ENCODE measurements at places on chromosomes 1 and 21.

GRCh38 chr1:230049731-230050130, 17.3 kb upstream of the GALNT2 start:
- DNase-seq, result peak; percentile 45

DNA sequence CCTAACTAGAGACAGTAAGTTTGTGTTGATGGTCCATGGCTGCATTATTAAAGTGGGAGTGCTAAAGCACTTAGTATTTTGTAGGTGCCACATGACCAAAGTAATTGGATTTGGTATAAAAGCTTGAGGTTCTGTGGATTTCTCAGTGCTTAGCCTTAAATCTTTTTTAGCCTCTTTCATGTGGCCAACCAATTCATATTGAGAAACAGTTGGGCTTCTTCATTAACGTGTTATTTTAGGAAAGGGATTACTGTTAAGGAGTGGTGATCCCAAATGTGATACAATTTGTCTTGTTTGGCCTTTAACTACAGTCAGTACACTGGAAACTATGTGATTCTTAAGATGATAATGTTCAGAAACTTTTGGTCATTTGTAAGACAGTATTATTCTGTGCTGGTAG, 25.5 kb downstream of the MAN1A2 start:
- no peak for DNase-seq

GRCh38 chr1:246690100-246690499, 34.1 kb upstream of the SCCPDH start:
- DNase-seq, result no peak

DNA sequence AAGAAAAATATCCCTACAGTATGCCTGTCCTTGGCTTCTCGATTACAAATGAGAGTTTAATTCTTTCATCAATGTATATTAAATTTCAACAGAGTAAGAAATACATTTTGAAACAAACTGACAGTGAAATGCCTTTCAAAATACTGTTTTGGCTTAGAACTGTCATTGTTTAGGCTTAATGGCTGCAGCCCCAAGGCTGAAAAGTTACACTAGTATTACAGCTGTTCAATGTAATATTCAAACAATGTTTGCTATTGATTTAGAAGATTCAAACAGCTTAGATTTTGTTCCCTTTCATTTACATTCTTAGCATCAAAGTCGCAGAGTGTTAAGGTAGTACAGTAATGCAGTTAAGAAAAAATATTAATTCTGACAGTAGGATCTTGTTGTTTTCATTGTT, 882.9 kb upstream of the ADGRL2 start:
- no peak for DNase-seq

DNA sequence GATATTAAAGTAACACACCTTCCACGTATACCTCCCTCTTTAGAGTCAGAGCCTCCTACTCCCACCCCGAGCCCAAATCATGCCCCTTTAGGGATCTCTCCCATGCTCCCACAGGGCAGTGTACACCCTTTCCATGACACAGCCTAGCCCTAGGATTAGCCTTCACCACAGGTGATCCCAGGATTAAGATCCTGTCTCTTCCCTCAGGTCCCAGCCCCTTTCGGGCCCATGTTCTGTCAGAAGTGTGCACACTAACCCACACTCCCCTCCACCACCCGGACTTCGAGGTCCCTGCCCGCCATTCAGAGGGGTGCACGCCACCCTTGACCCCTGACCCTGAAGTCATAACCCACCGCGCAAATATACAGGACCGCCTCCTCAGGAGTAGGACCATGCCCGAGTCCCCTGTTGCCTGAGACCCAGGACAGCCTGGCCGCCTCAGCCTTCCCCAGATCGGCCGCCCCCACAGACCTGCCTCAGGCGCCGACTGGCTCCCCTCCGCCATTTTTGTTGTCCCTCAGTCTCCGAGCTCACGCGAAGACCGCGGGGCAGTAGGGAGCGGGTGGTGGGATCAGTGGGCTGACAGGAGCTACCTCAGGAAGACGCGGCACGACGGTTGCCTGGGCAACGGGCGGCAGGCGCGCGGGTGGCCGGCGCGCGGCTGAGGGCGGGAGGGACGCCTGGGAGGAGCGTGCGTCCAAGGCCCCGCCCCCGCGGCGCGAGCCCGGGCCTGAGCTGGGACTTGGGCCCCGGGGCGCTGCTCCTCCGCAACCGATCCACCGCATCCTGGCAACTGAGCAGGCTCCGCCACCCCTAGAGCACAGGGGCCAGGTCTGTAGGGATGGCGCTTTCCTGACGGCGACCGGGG, at the start of gene AGBL4:
AGBL4 (minus strand) TSS at position 663 of the 868 bp plus-strand sequence.
- peak; percentile 95 for DNase-seq

- DNase-seq, result no peak
Measured at GRCh38 chr21:44729336-44730027, 18.1 kb upstream of the TSPEAR start.

GRCh38 chr1:92886886-92887419, 55.1 kb downstream of the RPL5 start:
- DNase-seq, result peak; percentile 57

DNA sequence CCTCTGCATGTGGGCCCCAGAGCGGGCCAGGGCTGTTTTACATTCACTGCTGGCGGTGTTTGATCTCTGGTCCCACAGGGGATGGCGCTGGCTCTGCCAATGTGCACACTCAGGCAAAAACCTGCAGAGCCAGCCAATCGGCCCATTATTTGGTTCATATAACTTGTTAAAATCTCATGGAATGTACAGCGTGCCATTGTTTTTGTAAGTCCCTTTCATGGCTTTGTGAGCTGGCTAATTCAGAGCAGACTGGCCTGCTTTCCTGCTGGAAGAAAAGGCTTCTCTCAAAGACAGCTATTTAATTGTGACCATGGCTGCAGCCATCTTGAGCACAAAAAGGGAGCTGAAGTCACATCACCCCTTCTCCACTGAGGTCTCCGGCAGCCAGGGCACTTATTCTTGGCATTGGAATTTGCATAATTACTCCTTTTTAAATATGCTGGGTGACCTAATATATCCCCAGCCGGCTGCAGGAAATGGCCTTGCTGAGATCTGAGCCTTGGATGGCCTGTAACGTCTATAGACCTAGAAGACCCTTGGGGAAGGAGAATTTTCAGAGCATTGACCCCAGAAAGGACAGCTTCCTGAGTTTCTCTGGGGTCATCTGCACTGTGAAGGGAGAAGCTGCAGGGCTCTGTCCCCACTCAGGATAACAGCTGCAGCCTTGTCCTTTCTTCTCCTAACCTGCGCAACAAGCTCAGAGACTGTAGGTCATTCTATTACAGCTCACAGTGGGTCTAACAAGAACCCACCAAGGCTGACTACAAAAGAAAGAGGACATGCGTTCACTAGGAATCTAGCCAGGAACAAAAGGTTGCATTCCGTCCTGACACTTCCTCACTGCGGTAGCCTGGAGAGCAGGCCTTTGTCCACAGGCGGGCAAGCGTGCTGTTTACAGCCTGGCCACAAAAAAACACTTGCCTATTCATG, 45.8 kb downstream of the BCAR3 start:
- no peak for DNase-seq

- no peak for DNase-seq
Measured at GRCh38 chr1:9599741-9600140, 11.0 kb downstream of the TMEM201 start.

- no peak for DNase-seq
Measured at GRCh38 chr1:115679141-115679611, 37.4 kb downstream of the VANGL1 start.

- DNase-seq, result peak; percentile 47
Measured at GRCh38 chr1:1914101-1914970, 724 bp upstream of the CALML6 start.

GRCh38 chr21:46048926-46049889, 48.7 kb upstream of the COL6A2 start:
- no peak for DNase-seq

GRCh38 chr21:42612390-42612789, 41.0 kb upstream of the PDE9A start:
- DNase-seq, result no peak

- no peak for DNase-seq
Measured at GRCh38 chr21:29323189-29323588, 24.5 kb downstream of the BACH1 start.

GRCh38 chr1:219781491-219781890, 146.9 kb downstream of the SLC30A10 start:
- DNase-seq, result no peak

- DNase-seq, result no peak
Measured at GRCh38 chr1:21520899-21521716, 11.9 kb downstream of the ALPL start.

- no peak for DNase-seq
Measured at GRCh38 chr1:2172551-2173146, 21.9 kb downstream of the FAAP20 start.

DNA sequence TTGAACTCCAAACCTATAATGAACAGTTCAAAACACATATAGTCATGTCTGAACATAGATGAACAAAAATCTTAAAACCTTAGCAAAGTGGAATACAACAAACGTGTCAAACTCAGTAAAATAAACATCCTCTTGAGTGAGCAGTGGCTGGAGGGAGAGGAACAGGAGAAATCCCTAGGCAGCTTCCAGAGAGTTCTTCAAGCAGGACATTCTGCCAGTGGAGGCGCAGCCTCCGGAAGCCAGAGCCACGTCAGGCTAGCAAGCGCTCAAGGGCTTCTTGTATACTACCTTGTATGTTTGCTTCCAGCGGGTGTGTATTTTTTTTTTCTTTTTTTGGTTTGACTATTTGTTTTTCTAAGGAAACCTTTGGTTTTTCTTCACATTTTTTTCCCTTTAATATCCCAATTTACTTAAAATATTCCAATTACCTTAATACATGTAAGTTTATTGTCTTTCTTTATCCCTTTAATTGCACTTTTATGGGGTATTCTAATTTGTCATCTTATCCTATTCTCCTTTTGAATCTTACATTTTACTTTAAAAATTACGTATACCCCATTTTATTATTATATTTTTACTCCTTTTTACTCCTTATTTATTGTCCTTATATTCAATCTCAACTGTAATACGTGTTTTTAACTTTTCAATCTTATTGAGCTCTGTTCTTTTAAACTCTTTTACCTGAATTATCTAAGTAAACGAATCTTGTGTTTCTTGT, 42.0 kb downstream of the COLGALT2 start:
- no peak for DNase-seq

DNA sequence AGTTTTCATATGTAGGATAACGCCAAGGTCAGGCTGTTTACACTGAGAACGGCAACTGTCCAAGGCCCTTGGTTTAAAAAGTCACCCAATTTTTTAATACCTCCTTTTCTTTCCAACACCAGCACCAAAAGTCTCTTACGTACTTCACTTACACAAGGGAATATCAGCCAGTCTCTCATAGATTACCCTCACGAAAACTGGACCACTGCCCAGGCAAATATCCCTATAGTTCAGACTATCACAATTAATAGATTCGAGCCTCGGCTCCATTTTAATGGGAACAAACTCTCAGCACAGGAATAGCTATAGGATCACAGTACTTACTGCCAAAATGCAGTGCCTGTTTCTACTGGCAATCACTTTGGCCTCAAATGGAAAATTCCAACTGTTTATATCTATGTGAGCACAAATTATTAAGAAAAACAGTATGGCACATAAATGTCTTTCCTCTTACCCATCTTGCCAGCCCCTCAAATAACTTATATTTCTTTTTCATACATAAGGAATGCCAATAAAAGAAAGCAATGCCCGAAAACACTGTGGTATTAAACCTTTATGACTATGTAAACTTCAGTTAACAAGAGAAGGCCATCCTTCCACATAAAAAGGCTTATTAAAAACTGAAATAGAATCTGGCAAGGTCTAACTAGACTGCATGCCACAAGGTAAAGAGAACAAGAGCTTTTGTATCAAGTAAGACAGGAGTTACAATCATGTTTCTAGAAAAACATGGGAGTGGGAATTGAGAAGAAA, 97.8 kb downstream of the SLC45A1 start:
- no peak for DNase-seq

DNA sequence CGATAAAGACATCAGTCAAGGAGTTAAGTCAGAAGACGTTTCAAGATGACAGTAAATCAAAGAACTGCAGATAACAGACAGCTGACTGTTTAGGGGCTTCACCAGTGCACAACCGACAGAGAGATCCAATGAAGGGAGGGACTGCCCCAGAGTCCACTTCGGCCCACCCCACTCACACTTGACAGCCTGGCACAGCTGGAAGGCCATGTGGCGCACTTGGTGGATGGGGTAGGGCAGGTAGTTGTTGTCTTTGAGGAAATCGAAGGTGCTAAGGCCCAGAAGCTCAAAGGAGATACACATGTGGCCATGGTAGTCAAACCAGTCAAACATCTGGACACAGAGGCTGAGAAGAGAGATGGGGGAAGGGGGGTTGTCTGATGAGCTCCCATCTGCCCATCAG, 4.4 kb upstream of the SCAMP3 start:
- DNase-seq, result no peak

DNA sequence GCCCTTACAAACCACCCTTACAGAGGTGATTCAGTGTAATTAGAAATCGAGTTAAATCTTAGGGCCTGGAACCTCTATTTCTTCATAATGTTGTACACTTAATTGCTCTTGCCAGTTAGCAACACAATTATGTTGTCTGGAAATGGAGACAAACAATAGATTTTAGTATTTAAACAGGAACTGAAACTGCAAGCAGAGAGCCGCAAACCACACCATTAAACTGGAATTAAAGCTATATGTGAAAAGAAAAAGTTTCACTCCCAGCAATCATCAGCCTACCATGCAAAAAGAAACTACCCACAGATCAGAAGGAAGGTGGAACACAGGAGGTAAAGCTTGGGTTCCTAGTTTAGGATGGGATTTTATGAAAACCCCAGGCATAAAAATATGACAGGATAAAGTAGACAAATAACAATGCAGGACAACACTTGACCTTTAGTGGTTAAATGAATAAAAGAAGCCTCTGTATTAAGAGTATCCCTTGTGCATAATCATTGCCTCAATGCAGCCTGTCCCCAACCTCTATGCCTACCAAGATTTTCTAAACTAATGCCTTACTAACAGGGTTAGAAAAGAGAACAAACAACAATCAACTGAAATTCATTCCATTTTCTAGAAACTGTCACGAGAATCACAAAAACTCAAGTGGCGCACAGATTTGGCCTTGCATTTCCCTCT, 304.3 kb upstream of the ESRRG start:
- DNase-seq, result no peak

DNA sequence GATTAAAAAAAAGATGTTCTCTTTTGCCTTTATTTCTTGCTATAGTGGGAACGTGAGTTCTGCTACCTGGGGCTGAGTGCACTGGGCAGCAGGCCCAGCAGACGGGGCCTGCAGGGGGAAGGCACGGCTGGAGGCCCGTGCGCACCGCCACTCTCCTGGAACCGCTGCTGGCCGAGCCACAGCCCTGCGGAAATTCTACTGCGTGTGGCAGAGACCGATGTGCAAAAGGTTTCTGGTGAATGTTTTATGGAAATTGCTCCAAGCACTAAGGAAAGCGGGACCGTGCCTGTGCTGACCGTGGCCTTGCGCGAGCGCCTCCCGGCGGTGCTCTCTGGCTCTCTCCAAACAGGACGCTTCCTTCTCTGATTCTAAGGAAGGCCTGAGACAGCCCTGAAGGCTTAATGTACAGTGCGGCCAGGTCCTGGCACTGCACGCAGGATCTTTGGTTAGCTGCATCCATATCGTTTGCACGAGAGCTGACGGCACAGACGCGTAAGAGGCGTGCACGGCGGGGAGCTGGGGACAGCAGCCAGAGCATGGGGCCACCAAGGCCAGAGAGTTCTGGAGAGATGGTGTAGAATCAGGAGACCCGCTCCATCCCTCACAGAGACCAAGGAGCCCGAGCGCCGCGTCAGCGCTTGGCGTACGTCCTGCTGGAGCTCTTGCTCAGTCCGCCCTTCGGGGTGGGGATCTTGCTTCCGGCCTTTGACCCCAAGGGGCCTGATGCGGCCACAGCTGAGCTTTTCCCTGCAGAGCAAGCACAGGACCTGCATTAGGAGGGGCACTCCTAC, 18.7 kb upstream of the LRRC47 start:
- no peak for DNase-seq

- no peak for DNase-seq
Measured at GRCh38 chr1:36481091-36481490, 1.6 kb downstream of the CSF3R start.

GRCh38 chr1:19330449-19331135, 18.5 kb downstream of the SLC66A1 start:
- DNase-seq, result no peak

Measured in SHP77 (cell line).